ENCODE measurements at places on chromosomes 2 and 18. TPM values are rescaled to one million over a fixed set of nuclear protein-coding genes. Genes with fewer than 3 reads are reported as not detected.

Gene FAM161A
- 0.90 TPM for total RNA-seq

Gene SMAD7
- 19.2 TPM for total RNA-seq

Gene PIKFYVE
- 18.1 TPM for total RNA-seq

Gene MTCL1
- total RNA-seq, result 12.7 TPM

Gene COL3A1
- 43.4 TPM for total RNA-seq

Gene PPP1R1C
- 2.1 TPM for total RNA-seq

Gene RUFY4
- total RNA-seq, result not detected

Gene KIF5C
- total RNA-seq, result not detected

Data from bronchial epithelial cell (primary cell).